Epithelial cell of proximal tubule (primary cell): ENCODE measurements at places on chromosomes 7 and 10. TPM values are rescaled to one million over a fixed set of nuclear protein-coding genes. Genes with fewer than 3 reads are reported as not detected.

DNA sequence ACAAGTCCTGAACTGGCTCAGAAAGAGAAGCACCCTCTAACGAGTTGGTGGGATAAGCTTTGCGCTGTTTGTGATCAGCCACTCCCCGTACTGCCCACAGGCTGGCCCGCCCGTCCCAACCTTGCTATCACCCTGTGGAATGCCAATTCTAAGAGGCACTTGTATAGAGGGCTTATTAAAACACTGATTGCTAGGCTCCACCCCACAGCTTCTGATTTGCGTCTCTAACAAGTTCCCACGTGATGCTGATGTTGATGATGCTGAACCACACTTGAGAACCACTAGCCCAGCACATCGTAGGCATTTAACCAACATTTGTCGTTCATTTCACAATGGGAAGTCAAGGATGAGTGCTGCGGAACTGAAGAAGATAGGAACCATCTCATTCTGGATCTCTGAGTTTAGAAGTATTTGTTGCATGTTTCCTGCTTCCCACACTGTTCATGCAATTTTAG, 12.7 kb upstream of the GSAP start:
- no peak for DNase-seq

DNA sequence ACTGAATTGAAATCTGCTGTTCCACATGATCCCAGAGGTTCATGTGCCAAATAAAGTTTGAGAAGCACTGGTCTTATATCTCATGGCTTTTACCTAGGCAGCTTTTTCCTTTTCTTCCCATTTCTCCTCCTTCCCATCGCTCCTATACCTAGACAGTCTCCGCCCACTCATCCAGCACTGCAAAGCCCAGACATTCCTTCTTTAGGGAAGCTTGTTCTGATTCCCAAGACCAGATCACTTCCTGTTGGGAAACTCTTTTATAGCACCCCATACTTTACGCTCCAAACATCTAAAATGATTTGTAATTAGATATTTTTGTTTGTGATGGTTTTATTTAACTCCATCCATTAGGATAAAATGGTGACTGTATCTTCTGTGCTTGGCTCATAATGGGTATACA, 75.9 kb downstream of the BMPER start:
- no peak for DNase-seq

- DNase-seq, result peak; percentile 18
Measured at GRCh38 chr7:19747740-19748339, 25.6 kb downstream of the TMEM196 start.

GRCh38 chr7:41874201-41874785, 171.4 kb upstream of the INHBA start:
- DNase-seq, result no peak

DNA sequence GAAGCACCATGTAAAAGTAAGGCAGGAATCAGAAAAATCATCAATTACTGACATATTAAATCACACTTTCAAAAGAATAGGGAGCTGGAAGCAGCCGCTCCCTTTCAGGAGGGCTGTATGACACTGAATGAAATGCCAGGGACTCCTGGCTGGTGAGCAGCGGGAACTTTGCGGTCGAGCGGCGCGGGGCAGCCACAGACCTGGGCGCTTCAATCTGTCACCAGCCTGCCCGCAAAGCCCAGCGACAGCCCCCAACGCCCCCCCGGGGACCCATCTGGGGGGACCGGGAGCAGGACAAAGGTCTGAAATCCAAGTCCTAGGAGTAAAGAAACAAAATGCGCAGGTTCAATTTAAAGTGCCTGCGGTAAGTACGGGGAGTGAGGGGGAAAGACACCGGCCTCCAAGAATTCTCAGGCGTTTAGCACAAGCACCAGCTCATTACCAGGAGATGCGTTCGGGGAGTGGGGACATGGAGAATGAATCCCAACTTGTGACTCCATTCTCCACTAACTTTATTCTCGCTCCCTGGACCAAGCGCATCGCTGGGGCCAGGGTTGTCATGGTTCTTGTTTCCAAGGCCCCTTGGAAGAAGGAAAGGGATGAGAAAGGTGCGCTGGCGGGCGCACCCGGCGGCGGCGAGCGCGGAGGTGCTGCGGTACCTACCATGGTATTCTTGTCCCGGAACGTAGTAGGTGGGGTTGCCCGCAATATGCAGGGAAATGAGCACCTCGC, 824 bp downstream of the RELN start:
- DNase-seq, result no peak

DNA sequence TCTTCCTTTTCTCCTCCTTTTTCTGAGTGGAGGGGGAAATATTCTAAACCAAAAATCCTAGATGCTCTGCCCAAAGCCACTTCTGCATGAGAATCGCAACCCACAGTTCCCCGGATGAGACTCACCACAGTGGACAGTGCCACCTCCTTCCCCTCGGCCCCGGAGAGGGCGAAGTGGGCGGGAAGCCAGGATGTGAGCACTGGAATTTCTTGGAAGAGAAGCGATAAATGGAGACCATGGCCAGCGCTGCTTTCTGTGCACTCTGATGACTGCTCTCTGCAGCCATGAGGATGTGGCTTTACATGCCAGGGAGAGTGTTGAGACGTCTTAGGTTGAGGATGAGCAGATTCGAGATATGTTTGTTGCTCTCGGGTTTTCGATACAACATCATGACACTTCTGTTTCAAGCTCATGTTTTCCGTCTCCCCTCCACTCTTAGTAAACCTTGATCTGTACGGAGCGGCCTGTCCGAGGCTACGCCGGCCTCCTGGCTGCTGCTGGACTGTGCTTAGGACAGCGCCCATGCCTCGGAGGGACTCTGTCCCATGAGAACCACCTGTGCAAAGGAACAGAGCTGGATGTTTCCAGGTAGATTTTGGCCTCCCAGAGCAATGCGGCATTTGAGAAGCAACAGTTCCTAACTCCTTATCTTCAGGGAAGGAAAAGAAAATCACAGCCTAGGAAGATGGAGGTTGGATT, 414.6 kb upstream of the FOXK1 start:
- DNase-seq, result no peak

- peak; percentile 31 for DNase-seq
Measured at GRCh38 chr7:89813081-89813480, 341.2 kb upstream of the STEAP1 start.

EGR2 gene
- 0.06 TPM in 1 of 2 replicates, not detected in the other for total RNA-seq

- no peak for DNase-seq
Measured at GRCh38 chr10:36612436-36612835, 513.0 kb upstream of the ANKRD30A start.

DNA sequence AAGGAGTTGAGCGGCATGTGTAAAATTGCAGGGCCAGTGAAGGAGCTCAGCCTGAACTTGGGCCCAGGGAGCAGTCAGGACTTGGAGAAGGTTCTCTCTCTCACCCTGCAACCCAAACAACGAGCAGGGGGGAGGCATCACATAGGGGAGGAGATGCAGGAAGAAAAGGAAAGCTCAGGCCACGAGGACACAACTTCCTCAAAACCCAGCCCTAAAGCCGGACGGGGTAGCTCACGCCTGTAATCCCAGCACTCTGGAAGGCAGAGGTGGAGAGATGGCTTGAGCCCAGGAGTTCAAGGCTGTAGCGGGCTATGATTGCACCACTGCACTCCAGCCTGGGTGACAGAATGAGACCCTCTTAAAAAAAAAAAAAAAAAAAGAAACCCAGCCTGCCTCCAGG, 629.1 kb downstream of the PARD3 start:
- no peak for DNase-seq

DNA sequence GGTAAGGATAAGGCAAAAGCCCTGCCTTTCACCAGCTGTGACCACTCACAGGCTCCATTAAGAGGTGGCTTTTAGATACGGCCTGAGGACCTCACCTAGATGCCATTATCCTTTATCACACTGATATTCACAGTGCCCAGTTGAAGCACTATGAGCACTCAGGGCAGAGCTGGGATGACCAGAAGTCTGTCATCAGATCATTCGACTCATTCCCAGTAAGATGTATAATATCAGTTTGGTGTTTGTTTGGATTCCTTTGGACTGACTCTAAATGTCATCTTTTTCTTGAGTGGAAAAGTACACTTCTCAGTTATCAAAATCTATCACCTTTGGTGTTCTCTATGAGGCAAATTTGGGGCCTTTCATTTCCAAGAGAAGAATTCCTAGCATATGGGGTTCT, 18.7 kb downstream of the CCDC136 start:
- no peak for DNase-seq

- no peak for DNase-seq
Measured at GRCh38 chr10:108782411-108782810, 1140.9 kb downstream of the XPNPEP1 start.

DNA sequence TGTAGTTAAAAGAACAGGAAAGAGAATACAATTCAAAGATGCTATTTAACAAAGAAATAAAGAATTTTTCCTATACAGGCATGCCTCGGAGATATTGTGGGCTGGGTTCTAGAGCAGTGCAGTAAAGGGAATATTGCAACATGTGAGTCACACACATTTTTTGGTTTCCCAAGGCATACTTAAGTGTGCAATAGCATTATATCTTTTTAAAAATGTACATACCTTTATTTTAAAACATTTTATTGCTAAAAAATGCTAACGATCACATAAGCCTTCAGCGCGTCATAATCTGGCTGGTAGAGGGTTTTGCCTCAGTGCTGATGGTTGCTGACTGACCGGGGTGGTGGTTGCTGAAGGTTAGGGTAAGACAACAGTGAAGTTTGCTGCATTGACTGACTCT, 54.4 kb downstream of the ESYT2 start:
- no peak for DNase-seq
